Sigmoid colon (tissue), 7 donors: ENCODE measurements at places on chromosomes 4 and X. TPM values are rescaled to one million over a fixed set of nuclear protein-coding genes. Genes with fewer than 3 reads are reported as not detected.

DNA sequence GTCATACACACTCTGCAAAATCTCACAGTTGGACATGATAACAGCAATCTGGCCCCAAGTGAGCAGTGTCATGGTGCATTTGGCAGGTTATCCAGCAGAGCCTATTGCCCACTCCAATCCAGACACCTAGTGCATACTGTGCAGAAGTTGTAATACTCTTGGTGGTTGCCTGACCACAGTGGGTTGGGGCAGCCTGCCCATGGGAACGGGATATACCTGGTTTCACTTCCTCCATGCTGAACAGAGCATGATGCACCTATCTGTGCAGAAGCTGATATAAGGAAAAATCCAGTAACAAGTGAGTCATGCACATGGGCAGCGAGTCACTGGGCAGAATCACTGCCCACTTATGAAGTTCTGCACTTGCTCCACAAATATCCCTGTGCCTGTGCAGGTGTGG lies 105.3 kb upstream of the IGSF1 start:
- DNase-seq, result no peak

DNA sequence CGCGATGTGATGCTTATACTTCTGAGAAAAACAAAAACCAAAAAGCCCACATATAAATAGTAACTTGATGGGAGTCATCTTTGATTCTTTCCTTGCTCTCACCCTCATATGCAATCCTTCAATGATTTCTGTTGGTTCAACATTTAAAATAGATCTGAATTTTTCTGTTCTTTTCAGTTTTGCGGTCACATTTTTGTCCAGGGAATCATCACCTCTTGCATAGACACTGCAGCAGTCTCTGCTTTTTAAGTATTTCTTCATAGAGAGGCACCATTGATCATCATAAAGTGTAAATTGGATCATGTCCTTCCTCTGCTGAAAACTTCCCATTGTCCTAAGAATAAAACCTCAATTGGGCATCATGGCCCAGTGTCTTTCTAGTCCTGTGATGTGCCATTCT lies 81.1 kb upstream of the SLC4A4 start:
- DNase-seq, result no peak

DNA sequence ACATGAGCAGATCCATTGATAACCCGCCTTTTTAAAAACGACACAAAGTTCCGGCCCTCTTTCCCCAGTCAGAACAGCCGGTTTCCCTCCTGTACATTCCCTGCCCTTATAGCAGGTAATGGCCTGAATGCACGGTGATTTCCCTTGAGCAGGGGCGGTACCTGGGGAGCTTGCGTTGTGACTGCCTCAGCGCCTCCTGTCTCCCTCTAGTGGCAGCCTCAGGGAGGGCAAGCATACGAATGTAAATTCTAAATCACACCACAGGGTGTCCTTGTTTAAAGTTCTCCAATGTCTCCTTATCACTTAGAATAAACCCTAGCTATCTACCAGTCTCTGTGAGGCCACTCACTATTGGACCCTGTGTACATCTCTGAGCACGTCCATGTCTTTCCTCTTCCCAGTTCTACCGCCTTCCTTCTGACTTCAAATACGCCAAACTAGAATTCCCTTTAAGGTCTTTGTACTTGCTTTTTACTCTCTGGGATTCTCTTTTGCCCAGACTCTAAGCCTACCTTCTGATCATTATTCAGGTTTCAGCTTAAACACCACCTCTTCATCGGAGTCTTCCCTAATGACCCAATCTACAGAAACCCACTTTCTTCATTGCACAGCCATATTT lies 18.4 kb upstream of the LDB2 start:
- no peak for DNase-seq

DNA sequence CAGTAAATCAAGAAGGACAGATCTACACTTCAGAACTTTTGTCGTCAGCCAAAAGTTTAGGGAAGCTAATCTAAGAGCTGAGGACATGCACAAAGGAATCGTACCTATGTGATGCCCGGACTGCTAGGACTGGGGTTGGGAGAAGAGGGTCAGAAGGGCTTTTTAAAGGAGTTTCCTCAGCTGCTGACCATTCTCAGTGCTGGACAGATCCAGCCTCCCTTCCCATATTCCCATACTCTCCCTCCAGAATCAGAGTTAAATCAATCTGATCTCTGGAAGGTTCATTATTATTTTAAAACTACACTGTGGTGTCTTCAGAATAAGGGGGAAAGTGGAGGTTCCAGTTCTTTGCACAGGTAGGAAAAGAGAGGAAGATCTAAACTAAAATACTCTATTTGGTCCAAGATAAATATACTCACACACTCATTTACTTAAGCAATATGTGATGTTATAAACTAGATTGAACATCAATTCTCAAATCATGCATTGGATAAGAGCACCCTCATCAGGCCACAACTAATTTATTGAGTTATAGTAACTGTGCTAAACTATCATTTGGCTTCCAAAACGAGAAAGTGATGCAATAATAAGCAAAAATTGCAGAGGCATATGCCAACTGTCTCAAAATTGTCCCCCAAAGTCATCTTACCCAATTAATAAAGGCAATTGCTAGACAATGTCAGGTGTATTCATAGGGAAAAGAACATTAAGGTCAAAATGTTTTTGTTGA lies 124.7 kb downstream of the HNRNPD start:
- no peak for DNase-seq

- no peak for DNase-seq
Measured at GRCh38 chr4:144903953-144904711, 193.9 kb downstream of the ANAPC10 start.

Gene CT55
- not detected for total RNA-seq

GRCh38 chrX:118807151-118808017 lies 16.2 kb upstream of the ZCCHC12 start:
- DNase-seq, result no peak

DNA sequence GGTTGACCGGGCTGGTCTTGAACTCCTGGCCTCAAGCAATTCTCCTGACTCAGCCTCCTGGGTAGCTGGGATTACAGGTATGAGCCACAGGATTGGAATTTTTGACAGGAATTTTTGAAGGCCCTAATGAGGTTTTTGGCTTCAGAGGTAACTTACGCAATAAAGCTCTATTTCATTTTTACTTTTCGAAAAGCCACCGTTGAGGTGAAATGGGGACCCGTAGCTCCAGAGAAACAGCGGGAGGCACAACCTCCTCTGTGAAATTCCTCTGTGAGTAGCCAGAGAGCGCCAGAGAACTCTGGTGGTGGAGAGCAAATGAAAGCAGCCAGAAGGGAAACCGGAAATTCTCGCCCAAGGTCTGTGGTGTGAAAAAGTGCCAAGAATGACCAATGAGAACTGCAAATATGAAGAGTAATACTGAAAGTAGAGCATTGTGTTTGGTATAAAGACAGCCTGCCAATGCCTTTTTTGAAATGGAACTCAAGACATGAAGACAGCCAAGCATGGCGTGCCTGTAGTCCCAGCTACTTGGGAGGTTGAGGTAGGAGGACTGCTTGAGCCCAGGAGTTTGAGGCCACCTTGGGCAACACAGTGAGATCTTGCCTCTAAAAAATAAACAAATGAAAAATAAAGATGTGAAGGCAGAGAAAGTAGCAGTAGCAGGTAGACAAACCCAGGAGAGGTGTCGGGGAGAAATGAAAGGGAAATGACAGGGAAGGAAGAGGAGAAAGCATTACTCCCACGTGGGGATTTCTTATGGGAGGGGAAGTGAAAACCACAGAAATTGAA lies 33.0 kb upstream of the TMEM131L start:
- DNase-seq, result peak; percentile 74

GRCh38 chrX:57906790-57907189 lies 3.5 kb downstream of the ZXDA start:
- no peak for DNase-seq

GRCh38 chr4:59518005-59518823 lies 1681.9 kb upstream of the ADGRL3 start:
- peak; percentile 56 for DNase-seq

Gene CSN1S1
- total RNA-seq, result not detected

Gene CT45A10
- not detected for total RNA-seq

GRCh38 chrX:71439420-71439819 lies 73.3 kb downstream of the TAF1 start:
- DNase-seq, result no peak

GRCh38 chr4:134883831-134884449 lies 682.4 kb upstream of the PABPC4L start:
- DNase-seq, result no peak

DNA sequence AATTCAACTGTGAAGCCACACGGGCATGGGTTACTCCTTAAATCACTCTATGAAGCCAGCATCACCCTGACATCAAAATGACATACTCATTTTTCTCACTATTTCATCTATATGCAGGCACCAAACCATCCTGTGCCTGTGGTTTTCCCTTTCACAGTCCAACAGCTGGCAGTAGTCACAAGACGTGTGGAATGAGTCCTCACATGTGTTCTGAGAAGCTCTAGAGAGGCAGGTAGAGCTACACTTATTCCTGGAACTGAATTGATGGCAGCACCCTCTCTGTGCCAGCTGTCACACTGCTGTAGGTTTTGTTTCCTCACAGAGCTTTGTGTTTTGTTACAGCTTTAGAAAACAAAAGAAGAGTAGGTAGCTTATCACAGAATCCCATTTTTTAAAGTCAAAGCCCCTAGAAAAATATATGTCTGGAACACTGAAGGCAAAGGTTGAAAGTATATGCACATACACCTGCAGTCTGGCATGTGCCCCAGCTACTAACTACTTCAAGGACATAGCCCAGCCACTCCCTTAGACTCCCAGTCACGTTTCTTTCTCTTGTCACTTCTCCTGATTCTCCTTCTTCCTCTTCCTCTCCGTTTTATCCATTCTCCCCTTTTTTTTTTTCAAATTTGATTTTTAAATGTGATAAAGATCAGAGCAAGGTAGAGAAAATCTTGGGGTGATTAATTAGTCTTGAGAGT lies 107.1 kb downstream of the ANXA10 start:
- DNase-seq, result no peak

Gene AKAP14
- total RNA-seq, result not detected

DNA sequence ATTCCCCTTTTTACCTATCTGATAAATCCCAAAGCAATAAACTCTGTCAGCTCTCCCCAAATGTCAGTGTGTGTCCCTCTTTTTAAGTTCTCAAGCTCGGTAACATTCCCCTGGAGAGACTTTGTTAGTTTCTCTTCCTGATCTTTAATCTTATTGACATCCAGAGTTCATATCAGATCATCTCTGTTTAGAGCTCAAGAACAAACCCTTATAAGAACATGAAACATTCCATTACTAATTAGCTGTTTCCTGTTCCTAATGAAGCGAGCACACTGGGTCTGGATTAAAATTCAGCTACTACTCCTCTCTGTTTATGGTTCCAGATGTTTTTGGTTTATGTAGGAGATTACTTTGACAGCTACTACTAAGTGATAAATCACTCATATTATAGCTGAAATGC lies 681.5 kb downstream of the DACH2 start:
- no peak for DNase-seq

Gene XG
- not detected for total RNA-seq

GRCh38 chr4:54315561-54316538 lies 86.8 kb downstream of the PDGFRA start:
- DNase-seq, result no peak

DNA sequence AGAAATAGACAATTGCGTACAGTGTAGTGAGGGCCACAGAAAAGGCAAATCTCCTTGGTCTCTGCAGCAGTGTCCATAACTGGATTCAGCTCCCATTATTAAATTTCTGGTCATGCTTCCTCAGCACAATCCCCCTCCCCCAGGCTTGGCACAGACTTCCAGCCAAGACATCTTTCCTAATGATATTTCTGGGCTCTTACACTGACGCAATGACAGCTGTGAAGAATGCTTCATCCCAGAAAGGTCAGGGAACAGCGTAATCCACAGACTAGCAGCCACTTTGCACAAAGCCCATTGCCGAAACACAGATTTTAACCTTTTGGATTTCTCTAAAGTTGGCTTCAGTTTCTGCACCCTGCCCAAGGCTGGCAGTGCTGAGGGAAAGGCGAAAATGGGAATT lies 597.6 kb upstream of the CPEB2 start:
- no peak for DNase-seq

Gene HS3ST1
- total RNA-seq, result 1.1 TPM

DNA sequence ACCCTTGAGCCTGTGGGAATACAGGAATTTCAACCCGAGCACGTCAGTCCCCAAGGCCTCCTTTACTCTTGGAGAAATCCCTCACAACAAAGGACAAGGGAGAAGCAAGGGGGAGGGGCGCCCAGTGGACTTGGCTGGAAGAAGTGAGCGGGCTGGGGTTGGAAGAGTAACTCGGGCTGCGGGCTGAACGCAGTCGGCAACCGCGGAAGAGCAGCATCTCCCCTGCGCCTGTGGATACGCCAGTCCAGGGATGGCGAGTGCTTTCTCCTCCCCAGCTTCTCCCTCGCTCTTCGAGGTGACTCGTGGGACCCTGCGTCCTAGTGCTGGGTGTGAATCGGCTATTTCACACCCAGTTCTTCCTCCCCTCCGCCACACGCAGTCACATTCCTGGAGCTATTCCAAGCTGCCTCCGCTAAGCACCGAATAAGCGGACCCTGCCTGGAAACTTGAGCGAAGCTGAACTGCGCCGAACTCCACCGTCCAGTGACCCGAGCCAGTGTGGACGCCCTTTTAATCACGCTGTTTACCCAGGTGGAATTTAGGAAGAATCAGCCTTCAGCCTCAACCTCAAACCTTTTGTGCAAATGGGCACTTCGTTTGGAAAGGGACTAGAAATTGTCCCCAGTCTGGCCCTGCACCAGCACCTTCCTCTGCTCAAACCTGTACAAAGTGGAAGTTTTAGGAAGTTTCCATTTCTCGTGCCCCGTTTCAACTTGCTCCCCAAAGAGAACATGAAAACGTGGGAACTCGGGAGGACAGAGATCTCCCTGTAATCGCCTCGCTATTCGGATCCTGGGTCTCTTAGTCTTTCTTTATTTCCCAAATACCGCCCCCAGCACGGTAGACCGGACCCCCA lies 64.3 kb upstream of the WDR17 start:
- peak; percentile 87 for DNase-seq

Gene MAP3K15
- 0.14 TPM for total RNA-seq

Gene PNMA6A
- total RNA-seq, result 3.1 TPM

Gene FGF5
- 1.1 TPM for total RNA-seq

Gene TLR10
- total RNA-seq, result under 0.01 TPM

- no peak for DNase-seq
Measured at GRCh38 chr4:137129441-137129840, 402.9 kb downstream of the PCDH18 start.

- DNase-seq, result no peak
Measured at GRCh38 chr4:17814140-17814539, 3.4 kb downstream of the NCAPG start.

- no peak for DNase-seq
Measured at GRCh38 chrX:111521169-111521568, 9.7 kb downstream of the SERTM2 start.

GRCh38 chr4:113276464-113277170 lies 227.2 kb downstream of the ANK2 start:
- no peak for DNase-seq

Gene FAM9B
- not detected for total RNA-seq

Gene POF1B
- 0.83 TPM for total RNA-seq
